ENCODE measurements at places on chromosomes 16 and 17. TPM values are rescaled to one million over a fixed set of nuclear protein-coding genes. Genes with fewer than 3 reads are reported as not detected.

AGRP gene
- not detected for total RNA-seq

DNA sequence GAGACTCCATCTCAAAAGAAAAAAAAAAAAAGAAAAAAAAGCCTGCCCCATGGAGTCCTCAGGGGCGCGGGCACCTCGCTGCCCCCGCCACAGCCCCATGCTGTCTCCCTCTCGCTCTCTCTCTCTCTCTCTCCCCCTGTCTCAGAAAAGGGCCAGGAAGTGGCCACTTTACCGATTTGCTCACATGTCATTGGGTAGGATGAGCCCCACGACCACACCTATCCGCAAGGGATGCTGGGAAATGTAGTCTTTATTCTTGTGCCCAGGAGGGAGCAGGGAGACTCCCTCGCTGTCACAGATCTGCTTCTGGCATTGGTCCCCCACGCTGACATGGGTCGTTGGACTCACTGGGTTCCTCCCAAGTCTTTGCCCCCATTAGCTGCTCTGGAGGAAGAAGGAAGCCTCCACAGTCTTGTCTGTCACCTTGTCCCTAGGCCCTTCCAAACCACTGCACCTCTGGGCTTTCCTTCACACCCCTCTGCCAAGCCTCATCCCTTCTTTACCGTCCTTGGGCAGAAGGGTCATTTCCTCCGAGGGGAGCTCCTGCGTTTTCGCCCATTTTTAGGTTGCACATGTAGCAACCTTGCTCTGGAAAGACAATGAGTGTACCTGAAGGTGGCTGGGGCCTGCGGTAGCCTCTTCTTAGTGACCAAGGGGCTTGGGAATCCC lies 6.9 kb upstream of the GJD3 start:
- DNase-seq, result peak; percentile 31
- H3K27ac ChIP-seq, result no peak overlapping the region
- no peaks in the 10 kb centered on the region for H3K36me3 ChIP-seq
- H3K27me3 ChIP-seq, result no peaks in the 10 kb centered on the region
- no peak overlapping the region for H3K4me3 ChIP-seq

AMFR gene
- 92.6 TPM for total RNA-seq

NPIPA2 gene
- not detected for total RNA-seq

PMFBP1 gene
- not detected for total RNA-seq

TBC1D3H gene
- total RNA-seq, result not detected

- H3K27me3 ChIP-seq, result peaks cover 79% of the 10 kb centered on the region
- no peak for DNase-seq
- no peaks in the 10 kb centered on the region for H3K4me1 ChIP-seq
- no peak overlapping the region for H3K4me3 ChIP-seq
These were observed 306.0 kb downstream of the FOXL1 start for GRCh38 chr16:86884390-86884650.

DNA sequence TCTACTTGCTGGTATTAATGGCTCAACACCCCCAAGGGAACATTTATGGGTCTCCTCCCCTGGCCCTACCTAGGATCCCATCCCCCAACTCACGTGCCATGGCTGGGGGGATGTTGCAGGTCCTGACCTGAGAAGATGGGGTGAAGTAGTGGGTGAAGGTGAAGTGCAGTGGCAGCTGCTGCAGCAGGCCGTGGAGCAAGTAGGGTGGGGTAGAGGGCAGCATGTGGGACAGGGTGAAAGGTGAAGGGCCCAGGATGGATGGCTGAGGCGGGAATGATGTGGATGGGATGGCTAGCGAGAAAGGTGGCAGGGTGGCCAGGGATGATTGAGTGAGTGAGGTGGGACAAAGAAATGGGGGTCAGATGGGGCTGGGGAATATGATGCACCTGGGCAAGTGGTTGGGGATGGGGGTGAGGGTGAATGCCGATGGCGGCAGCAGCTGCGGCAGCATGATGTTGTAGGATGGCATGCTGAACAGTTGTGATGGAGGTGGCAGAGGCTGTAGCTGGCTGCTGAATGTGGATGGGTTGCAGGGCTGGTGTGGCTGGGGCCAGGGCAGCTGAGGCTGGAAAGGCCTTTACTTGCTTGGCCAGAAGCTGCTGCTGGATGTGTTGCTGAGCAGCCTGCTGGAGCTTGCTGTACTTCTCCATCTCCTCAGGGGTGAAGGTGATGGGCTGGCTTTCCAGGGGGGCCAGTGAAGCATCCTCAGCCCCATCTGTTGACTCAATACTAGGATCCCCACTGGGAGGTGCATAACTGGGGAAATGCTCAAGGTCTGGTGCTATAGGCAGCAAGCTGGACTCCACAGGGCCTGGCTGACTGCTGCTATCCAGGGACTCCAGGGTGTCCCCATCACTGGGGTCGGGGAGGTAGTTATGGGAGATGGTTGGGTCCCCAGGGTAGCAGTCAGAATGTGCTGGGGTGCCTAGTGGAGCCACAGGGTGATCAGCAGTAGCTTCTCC lies 8.3 kb upstream of the ITGA2B start:
- H3K27me3 ChIP-seq, result no peaks in the 10 kb centered on the region
- H3K4me1 ChIP-seq, result no peaks in the 10 kb centered on the region
- no peak overlapping the region for H3K27ac ChIP-seq
- H3K4me3 ChIP-seq, result no peak overlapping the region
- peaks cover 61% of the 10 kb centered on the region for H3K36me3 ChIP-seq

GRCh38 chr17:82577300-82577699 lies 57.8 kb downstream of the FOXK2 start:
- no peaks in the 10 kb centered on the region for H3K4me1 ChIP-seq
- no peak for DNase-seq
- no peak overlapping the region for H3K4me3 ChIP-seq
- peaks cover 72% of the 10 kb centered on the region for H3K36me3 ChIP-seq
- no peak overlapping the region for H3K27ac ChIP-seq

DNA sequence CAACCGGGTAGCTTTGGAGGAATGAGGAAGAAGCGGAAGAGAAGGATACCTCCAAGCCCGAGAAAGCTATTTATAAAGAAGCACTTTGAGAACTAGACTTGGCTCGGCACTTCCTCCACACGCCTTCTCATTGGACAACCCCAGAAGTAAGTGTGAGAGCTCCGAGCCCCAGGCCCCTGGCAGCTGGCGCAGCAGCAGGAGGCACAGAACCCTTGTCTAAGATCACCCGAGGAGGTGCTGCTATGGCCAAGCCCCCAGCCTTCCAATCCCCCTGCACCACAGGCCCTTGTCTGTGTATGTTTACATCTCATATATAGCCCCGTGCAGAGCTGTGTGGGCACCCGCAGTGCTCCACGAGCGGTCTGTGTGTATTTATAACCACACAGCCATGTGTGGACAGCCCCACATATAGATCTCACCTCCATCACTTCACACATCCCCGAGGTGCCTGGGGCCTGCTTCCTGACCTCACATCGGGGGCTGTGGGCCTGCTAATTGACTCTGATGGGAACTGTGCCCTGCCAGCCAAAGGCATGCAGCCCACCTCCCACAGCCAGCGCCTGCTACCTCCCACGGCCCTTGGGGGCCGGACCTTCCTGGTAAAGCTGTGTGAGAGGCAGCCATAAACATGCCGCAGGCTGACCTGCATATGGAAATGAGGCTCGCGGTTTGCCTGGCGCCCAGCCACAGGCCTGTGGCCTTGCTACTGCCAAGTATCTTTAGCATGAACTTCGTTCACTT lies 96.1 kb downstream of the C17orf67 start:
- H3K4me3 ChIP-seq, result no peak overlapping the region
- H3K36me3 ChIP-seq, result no peaks in the 10 kb centered on the region
- H3K27ac ChIP-seq, result no peak overlapping the region
- H3K27me3 ChIP-seq, result no peaks in the 10 kb centered on the region

DNA sequence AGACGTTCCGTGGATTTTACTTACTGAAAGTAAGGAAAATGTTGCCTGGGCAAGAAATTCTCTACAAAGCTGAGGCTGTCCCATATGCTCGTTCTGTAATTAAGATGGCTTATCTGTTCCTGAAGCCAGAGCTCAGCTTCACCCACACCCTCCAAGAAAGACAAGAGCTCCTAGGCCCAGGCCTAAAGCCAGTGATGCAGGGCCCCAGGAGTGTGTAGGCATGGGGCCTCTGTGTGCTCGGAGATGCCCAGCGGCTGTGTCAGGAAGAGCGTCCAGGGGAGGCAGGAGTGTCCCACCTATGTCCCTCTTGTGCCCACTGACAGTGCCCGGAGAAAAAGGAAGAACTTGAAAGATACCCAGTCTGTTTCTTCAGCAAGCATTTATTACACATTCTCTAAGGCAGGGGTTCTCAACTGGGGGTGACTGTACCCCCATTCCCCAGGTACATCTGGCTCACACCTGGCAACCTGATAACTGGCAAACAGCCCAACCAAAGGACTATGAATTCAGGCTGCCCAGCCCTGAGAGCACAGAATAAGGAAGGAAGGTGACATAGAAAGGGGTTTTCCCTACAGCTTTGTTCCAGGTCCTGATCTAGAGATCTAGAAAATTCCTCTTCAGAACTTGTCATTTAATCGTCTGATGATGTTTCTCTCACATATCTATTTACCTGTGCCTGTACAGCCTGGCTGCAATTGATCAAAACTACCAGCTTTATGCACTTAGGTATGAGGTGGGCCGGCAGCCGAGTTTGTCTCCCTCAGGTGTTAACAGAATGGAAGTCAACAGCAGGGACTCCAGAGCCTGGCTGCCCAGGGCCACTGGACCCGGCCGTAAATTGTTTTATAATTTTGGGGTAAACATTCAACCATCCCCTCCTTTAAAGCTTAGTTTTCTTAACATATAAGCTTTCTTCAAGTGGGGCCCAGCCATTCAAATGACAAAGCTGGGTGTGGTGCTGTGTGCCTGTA lies 12.0 kb downstream of the SNN start:
- no peaks in the 10 kb centered on the region for H3K27me3 ChIP-seq
- peak overlapping the region; percentile 59 for H3K27ac ChIP-seq
- H3K36me3 ChIP-seq, result peaks cover 97% of the 10 kb centered on the region
- no peak for DNase-seq
- peaks cover 82% of the 10 kb centered on the region for H3K4me1 ChIP-seq
- no peak overlapping the region for H3K4me3 ChIP-seq

- DNase-seq, result no peak
- H3K4me1 ChIP-seq, result peaks cover 35% of the 10 kb centered on the region
- H3K27me3 ChIP-seq, result no peaks in the 10 kb centered on the region
- peaks cover 48% of the 10 kb centered on the region for H3K36me3 ChIP-seq
- H3K4me3 ChIP-seq, result peak overlapping the region; percentile 93
These were observed 480 bp downstream of the TXNL4B start for GRCh38 chr16:72092832-72093447.

DNA sequence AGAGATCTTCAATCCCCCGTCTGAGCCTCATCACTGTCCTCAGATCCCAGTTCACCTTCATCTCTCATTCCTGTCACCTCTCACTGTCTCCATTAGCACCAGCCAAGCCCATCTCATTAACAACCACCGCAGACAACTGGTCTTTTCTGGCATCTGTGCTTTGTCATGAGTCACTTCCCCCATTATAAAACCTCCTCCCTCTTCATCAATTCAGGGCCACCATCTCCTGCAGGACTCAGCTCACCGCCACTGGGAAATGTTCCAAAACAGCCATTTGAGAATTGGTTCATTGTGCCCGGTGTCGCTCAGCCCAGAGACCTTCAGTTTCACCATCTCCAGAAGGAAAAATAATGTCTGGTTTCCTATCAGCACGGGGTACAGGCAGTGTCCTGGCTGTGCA lies 56.9 kb upstream of the TEKT3 start:
- DNase-seq, result no peak
- no peaks in the 10 kb centered on the region for H3K36me3 ChIP-seq
- H3K27me3 ChIP-seq, result no peaks in the 10 kb centered on the region
- peaks cover 34% of the 10 kb centered on the region for H3K4me1 ChIP-seq
- no peak overlapping the region for H3K27ac ChIP-seq

- no peak for DNase-seq
- no peaks in the 10 kb centered on the region for H3K27me3 ChIP-seq
- no peaks in the 10 kb centered on the region for H3K36me3 ChIP-seq
- H3K4me3 ChIP-seq, result no peak overlapping the region
These were observed 39.9 kb downstream of the DNAH17 start for GRCh38 chr17:78537217-78537860.

DNA sequence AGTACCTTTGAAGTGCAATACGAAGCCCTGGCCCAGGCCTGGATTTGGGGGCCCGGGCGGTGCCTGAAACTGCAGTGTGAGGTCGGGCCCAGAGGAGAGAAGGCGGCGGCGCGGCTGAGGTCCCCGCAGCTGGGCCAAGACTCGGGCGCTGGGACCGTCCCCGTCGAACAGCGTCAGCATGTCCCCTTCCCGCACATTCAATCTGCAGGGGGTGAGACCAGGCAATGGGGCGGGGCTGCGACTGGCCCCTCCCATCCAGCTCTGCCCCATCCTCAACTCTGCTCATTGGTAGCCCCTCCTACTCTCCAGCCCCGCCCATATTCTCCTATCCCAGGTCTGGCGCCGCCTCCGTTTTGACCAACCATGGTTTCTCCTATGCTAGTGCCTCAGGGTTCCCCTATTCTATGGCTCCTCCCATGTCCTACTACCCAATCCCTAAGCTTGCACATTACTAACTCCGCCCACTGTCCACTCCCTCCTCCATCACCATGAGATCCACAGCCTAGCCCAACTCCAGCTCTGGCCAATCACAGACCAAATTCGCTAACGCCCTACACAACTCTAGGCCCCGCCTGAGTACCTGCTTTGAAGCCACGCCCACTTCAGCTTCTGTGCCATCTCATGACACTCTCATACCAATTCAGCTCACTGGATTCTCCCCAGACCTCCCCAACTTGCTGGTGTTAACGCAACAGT lies 14.4 kb upstream of the CDIPT start:
- peak overlapping the region; percentile 32 for H3K4me3 ChIP-seq
- DNase-seq, result no peak
- no peaks in the 10 kb centered on the region for H3K36me3 ChIP-seq
- no peaks in the 10 kb centered on the region for H3K27me3 ChIP-seq
- H3K4me1 ChIP-seq, result peaks cover 13% of the 10 kb centered on the region

ZNF205 gene
- 5.5 TPM for total RNA-seq

VWA3A gene
- total RNA-seq, result not detected

GRCh38 chr16:31267332-31268032 lies 7.7 kb downstream of the ITGAM start:
- no peak overlapping the region for H3K4me3 ChIP-seq
- H3K27ac ChIP-seq, result no peak overlapping the region
- H3K36me3 ChIP-seq, result no peaks in the 10 kb centered on the region
- no peaks in the 10 kb centered on the region for H3K27me3 ChIP-seq
- no peak for DNase-seq

DNA sequence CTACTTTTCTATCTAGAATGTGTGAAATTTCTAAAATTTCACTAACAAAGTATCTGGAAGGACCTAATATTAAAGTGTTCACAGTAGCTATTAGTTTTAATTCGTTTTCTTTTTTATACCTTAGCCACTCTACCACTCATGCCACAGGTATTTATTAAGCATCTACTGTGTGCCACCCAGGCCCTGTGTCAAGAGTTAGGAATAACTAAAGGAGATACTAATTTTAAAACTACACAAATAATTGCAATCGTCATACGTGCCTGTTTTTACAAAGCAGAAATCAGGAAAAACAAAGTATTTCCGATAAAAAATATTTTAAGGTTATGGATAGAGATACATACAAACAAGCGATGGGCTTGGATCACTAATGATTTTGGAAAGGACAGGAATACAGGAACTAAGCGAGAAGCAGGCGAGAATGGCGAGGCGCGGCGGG lies 483 bp upstream of the EEF2K start:
- DNase-seq, result no peak
- H3K27me3 ChIP-seq, result no peaks in the 10 kb centered on the region
- peak overlapping the region; percentile 84 for H3K4me3 ChIP-seq
- peak overlapping the region; percentile 87 for H3K27ac ChIP-seq
- peaks cover 26% of the 10 kb centered on the region for H3K4me1 ChIP-seq

All from stomach (tissue), 19 donors.